ENCODE measurements at places on chromosomes 11 and 22. TPM values are rescaled to one million over a fixed set of nuclear protein-coding genes. Genes with fewer than 3 reads are reported as not detected.

DNA sequence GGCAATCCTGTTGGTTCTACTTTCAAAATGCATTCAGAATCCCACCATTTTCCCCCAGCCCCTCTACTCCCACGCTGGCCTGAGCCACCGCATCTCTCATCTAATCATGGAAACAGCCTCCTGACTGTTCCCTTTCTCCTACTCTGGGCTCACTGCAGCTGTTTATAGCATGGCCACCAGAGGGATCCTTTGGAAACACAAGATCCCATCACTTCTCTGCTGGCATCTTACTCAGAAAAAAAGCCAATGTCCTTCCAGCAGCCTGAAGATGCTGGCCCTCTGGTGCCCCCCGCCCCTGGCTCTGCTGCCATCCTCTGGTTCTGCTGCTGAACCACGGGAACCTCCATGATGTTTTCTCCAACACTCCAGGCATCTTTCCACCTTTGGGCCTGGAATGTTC, 11.1 kb downstream of the MS4A8 start:
- no peak for DNase-seq

- no peak for DNase-seq
These were observed 43.2 kb upstream of the YPEL1 start for GRCh38 chr22:21778705-21779363.

DNA sequence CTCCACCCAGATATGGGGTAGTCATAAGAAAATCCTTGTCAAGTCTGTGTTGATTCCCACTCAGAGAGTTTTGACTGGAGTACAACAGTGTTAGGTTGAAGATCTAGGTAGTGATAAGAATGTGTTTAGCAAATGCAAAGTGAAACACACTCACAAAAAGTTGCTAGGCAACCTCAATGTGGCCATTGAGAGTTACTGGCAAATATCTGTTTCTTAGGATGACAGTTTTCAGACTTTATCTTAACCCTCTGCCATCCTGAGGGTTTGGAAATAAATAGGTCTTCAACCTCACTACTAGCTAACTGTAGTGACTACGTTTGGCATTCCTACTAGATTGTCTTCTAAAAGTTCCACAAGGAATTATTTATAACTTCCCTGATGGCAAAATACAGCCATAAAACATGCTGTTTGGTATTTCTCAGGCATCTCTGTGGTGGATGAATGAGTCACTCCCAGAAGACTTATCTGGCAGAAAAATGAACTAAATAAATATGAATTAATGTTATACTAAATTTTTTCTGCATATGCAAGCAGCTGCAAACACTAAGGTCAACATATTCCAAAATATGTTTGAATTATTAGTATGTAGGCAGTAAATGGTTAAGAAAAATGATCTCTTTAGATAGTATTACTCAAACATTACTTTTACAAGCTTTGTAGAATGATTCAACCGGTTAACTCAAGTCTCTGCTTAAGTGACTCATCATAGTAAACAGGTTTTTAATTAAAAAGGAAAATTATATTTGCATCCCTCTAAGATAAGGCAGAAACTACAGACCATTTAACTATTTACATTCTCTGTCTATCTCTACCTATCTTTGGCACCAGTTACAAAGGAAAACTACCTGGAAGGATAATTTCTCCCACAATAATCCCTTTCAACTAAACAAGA, 17.1 kb upstream of the SYTL2 start:
- DNase-seq, result no peak

GRCh38 chr11:121300972-121301699, 8.6 kb downstream of the SC5D start:
- no peak for DNase-seq

ST14 gene
- 535 TPM for total RNA-seq

- no peak for DNase-seq
These were observed 63.9 kb upstream of the B3GAT1 start for GRCh38 chr11:134475951-134476350.
